NCI-H226 (cell line): ENCODE measurements at places on chromosomes 3 and 15.

DNA sequence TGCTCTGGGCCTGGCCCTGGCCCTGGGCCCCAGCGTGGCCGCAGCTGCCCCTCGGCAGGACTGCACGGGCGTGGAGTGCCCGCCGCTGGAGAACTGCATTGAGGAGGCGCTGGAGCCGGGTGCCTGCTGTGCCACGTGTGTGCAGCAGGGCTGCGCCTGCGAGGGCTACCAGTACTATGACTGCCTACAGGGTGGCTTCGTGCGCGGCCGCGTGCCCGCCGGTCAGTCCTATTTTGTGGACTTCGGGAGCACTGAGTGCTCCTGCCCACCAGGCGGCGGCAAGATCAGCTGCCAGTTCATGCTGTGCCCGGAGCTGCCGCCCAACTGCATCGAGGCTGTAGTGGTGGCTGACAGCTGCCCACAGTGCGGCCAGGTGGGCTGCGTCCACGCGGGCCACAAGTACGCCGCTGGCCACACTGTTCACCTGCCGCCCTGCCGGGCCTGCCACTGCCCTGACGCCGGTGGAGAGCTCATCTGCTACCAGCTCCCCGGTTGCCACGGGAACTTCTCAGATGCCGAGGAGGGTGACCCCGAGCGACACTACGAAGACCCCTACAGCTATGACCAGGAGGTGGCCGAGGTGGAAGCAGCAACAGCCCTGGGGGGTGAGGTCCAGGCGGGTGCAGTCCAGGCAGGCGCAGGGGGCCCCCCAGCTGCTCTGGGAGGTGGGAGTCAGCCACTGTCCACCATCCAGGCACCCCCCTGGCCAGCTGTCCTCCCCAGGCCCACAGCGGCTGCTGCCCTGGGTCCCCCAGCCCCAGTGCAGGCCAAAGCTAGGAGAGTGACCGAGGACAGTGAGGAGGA is 21.7 kb downstream of the FBLN2 start:
- no peak for DNase-seq

- DNase-seq = no peak
Observed at GRCh38 chr3:57967590-57967989, 40.6 kb upstream of the FLNB start.

DNA sequence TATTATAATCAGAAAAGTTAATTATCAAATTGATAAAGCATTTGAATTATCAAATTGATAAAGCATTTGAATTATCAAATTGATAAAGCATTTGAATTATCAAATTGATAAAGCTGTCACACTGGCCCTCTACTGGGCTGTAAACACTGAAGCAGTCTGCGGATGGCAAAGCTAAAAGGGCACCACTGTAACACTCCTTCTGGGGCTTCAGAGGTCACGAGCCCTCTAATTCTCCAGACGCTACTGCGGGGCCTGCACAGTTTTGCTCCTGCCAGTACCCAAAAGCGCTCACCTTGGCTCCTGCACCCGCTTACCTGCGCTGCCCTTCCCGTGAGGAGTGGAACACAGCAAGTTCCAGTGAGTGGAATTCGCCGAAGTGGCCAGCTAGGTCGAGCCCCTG is 409.0 kb upstream of the KCNMB2 start:
- no peak for DNase-seq

DNA sequence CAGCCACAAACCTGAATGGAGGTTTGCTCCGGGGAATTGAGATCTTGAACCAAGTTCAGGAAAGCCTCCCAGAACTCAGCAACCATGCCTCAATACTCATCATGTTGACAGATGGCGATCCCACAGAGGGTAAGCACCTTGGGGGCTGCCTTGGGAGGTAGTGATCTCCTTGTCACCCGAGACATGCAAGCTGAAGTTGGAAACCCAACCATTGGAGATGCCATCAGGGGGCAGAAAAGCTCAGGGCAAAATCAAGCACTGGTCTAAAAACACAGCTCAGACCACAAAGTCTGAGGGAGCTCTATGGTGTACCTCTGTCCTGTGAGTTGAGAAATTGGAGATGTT is 5.8 kb downstream of the ITIH1 start:
- DNase-seq = no peak

DNA sequence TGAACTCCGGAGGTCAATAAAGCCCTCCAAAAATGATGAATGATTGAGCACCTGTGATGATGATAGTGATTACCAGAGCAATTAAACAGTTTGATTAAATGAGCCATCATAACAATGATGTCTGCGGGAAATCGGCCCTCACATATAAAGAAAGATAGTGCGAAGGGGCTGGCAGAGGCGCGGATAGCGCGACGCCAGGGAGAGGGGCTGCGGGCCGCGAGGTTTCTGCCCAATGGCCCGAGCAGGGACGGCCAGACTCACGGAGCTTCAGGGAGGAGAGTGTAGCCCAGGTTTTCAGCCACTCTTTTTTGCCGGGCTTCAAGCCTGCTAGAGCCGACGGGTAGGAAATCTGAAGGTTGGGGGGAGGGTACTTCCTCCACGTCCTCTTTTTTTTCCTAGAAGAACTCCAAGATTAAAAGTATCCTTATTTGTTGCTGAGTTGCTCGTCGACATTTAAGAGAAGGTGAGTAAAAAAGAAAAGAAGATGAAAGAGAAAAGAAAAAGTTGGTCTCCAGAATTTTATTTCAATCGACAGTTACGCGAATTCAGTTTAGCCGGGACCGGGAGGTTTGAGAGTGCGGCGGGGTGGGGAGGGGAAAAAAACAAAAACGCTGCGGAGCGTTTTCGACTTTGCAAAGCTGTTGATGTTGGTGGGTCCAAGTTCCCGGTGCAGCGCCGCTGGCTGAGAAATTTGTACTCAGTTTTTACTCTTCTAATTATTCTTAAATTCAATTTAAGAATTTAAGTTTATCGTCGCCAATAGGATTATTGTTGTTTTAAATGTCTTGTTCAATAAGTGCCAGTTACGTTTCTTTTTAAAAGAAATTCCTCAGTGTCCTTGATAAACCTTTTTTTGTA is 2.2 kb upstream of the MEIS2 start:
- no peak for DNase-seq

GRCh38 chr3:65091565-65091964 is 403.8 kb upstream of the ADAMTS9 start:
- DNase-seq = no peak

- DNase-seq = no peak
Observed at GRCh38 chr3:170705131-170705530, 119.3 kb upstream of the SLC7A14 start.

- DNase-seq = no peak
Observed at GRCh38 chr3:12974334-12974733, 98.9 kb downstream of the IQSEC1 start.

- peak; percentile 21 for DNase-seq
Observed at GRCh38 chr3:63979093-63979885, 44.0 kb downstream of the PSMD6 start.

DNA sequence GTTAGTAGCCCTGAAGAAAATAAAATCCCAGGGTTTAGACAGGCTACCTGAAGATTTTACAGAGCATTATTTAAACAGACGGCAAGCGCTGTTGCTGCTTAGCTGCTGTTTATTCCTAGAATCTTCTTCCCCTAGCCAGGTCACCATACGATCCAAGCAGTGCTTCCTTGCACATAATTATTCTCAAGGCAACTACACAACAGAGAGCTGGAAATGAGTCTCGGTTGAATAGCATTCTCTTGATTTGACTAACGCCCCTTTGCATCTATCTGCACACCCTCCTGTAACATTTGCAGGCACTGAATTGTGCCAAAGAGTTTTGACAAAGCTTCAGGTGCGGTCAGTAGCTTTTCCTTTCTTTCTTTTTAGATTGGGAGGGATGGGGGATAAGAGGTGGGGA is 564.4 kb downstream of the TBL1XR1 start:
- DNase-seq = no peak

GRCh38 chr3:193764959-193765358 is 172.0 kb downstream of the OPA1 start:
- no peak for DNase-seq

GRCh38 chr3:67381667-67382272 is 272.6 kb downstream of the SUCLG2 start:
- no peak for DNase-seq

- no peak for DNase-seq
Observed at GRCh38 chr3:13891492-13892073, 11.7 kb upstream of the WNT7A start.

- no peak for DNase-seq
Observed at GRCh38 chr15:33236841-33237509, 42.5 kb upstream of the FMN1 start.

GRCh38 chr3:46947981-46948791 is 28.4 kb downstream of the CCDC12 start:
- DNase-seq = peak; percentile 92

DNA sequence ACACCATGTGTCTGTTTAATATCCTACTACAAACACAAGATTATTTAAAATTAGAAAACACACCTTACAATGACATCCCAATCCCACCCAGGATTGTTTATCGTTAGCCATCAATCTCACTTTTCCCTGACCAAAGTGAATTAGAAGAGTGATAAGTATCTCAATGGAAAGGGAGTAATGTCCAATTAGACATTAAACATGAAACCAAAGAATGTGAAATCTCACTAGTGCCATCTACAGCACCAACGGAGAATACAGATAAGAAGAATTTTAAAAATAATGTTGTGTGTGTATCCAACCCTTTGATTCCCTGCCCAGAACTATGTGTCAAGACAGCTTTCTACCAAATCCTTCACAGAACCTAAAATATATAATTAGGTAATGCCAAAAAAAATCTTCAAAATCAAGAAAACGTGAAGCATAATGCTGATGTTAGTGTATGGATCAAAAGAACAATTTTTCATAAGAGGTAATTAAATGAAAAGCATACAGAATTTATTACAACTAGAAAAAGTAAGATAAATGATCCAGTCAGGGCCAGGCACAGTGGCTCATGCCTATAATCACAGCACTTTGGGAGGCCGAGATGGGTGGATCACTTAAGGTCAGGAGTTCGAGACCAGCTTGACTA is 64.2 kb downstream of the SCAPER start:
- DNase-seq = peak; percentile 29

DNA sequence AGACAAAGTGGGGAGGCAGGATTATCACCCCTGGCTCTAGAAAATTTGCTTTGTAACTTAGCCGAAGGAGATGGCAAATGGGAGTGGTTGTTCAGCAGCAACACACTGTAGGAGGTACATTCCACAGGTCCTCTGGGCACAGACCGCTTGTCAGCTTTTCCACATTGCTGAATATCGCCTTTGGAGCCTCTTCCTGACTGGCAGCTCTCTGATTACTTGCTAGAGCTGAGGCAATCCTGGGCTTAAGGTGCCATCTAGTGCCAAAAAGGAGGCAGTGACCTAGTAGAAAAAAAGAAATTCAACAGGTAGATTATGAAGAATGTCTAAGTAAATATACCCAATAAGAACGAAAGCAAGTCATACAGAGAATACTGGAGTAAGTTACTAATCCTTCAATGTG is 13.1 kb upstream of the SCN5A start:
- DNase-seq = peak; percentile 51

- no peak for DNase-seq
Observed at GRCh38 chr3:156010829-156011228, 109.5 kb upstream of the KCNAB1 start.

GRCh38 chr3:30614943-30615342 is 8.5 kb downstream of the TGFBR2 start:
- peak; percentile 46 for DNase-seq

- no peak for DNase-seq
Observed at GRCh38 chr15:94168250-94168649, 63.1 kb upstream of the MCTP2 start.

DNA sequence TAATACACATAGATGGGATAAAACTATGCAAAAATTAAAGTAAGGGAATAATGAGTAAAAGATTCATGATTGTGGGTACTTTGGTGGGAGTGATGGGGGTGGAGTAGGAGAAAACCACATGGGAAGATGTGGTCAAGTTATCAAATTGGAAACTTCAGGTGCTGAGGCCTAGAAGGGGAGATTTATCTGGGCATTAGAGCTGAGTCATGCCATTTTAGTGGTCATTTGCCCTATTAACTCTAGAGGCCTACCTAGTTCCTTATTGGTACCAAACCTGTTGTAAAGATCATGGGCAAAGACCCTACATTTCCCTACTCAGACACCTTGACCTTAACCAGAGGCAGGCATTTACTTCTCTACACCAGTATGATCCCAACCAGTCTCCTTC is 125.9 kb upstream of the BCL6 start:
- peak; percentile 57 for DNase-seq

GRCh38 chr3:128210711-128211110 is 57.4 kb downstream of the EEFSEC start:
- no peak for DNase-seq

- DNase-seq = no peak
Observed at GRCh38 chr3:108970561-108970960, 16.9 kb upstream of the GUCA1C start.

- DNase-seq = no peak
Observed at GRCh38 chr3:162285259-162285658, 788.7 kb downstream of the OTOL1 start.

GRCh38 chr15:70589221-70589620 is 174.1 kb downstream of the UACA start:
- DNase-seq = peak; percentile 86

GRCh38 chr15:80455051-80455648 is 51.0 kb downstream of the ARNT2 start:
- peak; percentile 72 for DNase-seq

DNA sequence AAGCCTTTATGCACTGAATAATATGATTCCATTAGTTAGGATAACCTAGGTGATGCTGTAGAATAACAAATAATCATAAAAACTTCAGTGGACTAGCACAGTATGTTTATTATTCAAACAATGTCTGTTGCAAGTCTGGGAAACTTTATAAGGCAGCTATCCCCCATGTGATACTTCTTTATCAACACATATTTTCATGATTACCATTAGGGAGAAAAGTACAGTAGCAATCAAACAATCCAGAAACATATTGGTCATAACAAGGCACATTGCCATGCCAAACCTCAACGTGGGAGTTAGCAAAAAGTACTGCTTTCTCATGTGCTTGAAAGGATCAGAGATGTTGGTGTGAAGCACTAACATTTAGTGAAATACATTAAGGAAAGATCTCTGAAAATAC is 35.5 kb downstream of the EOMES start:
- peak; percentile 90 for DNase-seq

- DNase-seq = no peak
Observed at GRCh38 chr15:32864051-32864450, 146.2 kb downstream of the GREM1 start.

DNA sequence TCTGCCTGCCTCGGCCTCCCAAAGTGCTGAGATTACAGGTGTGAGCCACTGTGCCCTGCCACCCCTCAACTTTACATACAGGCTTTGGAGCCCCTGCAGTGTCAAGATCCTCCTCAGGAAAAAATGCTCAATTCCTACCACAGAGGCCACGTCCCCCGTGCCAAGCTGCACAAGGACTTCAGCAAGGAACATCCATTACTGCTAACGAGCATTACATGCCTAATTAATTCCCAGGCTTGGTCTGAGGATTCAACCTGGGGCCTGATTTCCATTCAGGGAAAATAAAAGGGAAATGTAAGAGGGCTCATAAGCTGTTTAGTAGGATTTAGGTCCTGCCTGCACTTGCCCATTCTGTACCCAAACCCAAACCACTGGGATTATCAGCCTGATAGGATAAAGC is 161.4 kb downstream of the RAB11A start:
- no peak for DNase-seq

GRCh38 chr3:38644662-38645053 is 4.8 kb downstream of the SCN5A start:
- DNase-seq = no peak

- no peak for DNase-seq
Observed at GRCh38 chr15:94186770-94187331, 44.5 kb upstream of the MCTP2 start.
